ENCODE measurements at places on chromosomes 16 and 17. TPM values are rescaled to one million over a fixed set of nuclear protein-coding genes. Genes with fewer than 3 reads are reported as not detected.

Gene CDRT15L2
- not detected for total RNA-seq

GRCh38 chr16:73317321-73317857 lies 269.5 kb upstream of the ZFHX3 start:
- no peak for DNase-seq

DNA sequence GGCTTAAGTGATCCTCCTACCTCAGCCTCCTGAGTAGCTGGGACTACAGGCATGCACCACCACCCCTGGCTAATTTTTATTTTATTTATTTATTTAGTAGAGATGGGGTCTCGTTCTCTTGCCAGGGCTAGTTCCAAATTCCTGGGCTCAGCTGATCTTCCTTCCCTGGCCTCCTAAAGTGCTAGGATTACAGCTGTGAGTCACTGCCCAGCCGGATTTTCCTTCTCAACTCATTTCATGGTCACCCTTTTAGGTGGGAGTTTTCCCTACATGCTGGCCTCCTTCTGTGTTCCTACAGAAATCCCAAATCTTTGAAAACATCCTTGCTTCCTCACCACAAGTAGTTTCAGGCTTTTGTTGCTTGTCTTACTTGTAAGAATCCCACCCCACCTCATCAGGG lies 102.1 kb upstream of the SIAH1 start:
- no peak for DNase-seq

- no peak for DNase-seq
Measured at GRCh38 chr16:82628711-82629110, 1.9 kb downstream of the CDH13 start.

GRCh38 chr16:67298277-67298676 lies 18.9 kb downstream of the PLEKHG4 start:
- DNase-seq, result no peak

GRCh38 chr17:33574942-33575445 lies 281.9 kb upstream of the ASIC2 start:
- DNase-seq, result no peak

- DNase-seq, result no peak
Measured at GRCh38 chr16:67673712-67674580, 7.3 kb downstream of the C16orf86 start.
